ENCODE measurements at places on chromosomes 1 and 21. TPM values are rescaled to one million over a fixed set of nuclear protein-coding genes. Genes with fewer than 3 reads are reported as not detected.

GRCh38 chr1:81594206-81594605 is 206.5 kb upstream of the ADGRL2 start:
- no peaks in the 10 kb centered on the region for H3K36me3 ChIP-seq
- DNase-seq: no peak
- no peak overlapping the region for H3K4me3 ChIP-seq
- H3K4me1 ChIP-seq: no peaks in the 10 kb centered on the region
- no peaks in the 10 kb centered on the region for H3K27me3 ChIP-seq

DNA sequence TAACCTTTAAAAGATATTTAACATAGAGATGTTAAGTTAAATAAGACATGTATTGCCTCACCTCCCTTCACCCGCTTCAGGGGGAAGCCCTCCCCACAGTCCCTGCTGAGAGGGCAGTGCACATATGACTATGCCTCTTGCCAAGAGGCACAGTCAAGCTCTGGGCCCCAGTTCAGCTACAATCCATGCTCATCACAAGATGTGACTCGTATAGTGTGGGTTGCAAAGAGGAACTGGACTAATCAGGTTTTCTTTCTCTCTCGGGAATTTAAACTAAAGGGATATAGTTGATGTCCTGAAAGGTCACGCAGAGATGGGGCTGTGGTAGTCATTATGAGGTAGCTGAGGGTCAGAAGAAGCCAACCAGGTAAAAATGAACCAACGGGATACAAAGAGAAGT is 35.6 kb downstream of the LYST start:
- no peaks in the 10 kb centered on the region for H3K4me1 ChIP-seq
- no peaks in the 10 kb centered on the region for H3K27me3 ChIP-seq
- H3K27ac ChIP-seq: no peak overlapping the region
- H3K4me3 ChIP-seq: no peak overlapping the region
- H3K36me3 ChIP-seq: no peaks in the 10 kb centered on the region

DNA sequence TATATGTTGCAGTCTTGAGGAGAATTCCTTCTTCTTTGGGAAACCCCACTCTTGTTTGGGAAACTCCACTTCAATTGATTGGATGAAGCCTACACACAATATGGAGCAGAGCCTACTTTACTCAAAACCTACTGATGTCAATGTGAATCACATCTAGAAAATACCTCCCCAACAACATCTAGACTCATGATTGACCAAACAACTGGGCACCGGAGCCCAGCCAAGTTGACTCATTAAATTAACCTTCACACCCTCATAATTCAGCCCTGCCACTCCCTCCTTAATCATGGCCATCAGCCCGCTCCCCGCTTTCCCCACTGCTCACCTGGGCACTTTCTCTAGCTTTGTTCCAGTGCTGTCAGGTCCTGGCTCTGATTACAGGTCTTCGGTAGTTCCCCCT is 208.1 kb upstream of the MAP1LC3C start:
- no peaks in the 10 kb centered on the region for H3K27me3 ChIP-seq
- H3K27ac ChIP-seq: no peak overlapping the region

DNA sequence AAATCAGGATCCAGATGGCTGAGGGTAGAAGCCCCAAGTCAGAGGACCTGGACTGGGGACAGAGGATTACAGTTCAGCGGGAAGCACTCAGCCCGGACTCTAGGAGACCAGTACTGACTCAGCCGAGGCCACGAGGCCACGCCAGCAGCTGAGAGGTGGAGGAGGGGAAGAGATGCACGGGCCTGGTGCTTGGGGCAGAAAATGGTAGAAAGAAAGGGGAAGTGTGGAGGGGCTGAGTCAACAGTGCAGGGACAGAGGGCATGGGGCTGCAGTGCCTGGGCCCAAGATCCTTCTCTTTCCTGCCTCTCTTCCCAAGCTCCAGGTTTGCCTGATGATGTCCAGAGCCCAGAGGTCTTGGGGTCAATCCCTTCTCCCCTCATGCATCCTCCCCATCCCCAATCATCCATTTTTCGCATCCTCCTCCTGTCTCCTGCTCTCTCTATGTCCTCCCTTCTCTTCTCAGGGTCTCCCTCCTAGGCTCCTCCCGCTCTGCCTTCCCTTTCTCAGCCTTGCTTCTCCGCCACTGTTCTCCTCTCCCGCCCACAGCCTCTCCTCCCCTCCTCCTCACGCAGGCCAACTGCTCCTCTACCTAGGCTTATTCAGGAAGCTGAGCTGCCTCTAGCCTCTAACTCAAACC is 7.7 kb downstream of the ARHGEF2 start:
- no peak overlapping the region for H3K4me3 ChIP-seq
- H3K36me3 ChIP-seq: no peaks in the 10 kb centered on the region
- peak overlapping the region; percentile 88 for H3K27ac ChIP-seq

Gene IVL
- total RNA-seq: not detected

Gene LRP8
- total RNA-seq: 15.3 TPM

Data from uterus (tissue), 4 donors.